ENCODE measurements at places on chromosomes 5 and 9.

GRCh38 chr9:108534741-108535140 lies 321.0 kb downstream of the ACTL7B start:
- DNase-seq: no peak

DNA sequence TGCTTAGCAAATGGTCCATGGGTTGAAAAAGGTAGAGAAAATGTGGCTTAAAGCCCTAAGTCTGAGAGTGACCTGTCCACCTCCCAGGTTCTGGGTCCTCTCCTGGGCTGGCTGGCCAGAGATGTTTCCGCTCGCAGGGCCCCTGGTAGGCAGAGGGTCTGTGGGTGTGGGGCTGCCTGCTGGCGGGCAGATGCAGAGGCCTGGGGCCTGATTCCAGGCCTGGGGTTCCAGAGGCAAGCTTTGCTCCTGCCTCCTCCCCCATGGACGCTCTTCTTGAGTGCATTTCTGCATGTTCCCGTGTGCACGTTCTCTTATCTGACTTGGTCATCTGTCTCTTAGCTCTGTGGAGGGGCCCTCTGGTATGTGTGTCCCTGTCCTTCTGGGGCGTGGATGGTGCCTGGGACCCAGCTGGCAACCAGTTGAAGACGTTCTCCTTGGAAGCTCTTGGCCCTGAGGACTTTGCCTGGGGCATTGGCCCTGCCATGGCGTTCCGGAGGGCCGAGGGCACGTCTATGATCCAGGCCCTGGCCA lies 3.8 kb downstream of the MIGA2 start:
- DNase-seq: no peak

DNA sequence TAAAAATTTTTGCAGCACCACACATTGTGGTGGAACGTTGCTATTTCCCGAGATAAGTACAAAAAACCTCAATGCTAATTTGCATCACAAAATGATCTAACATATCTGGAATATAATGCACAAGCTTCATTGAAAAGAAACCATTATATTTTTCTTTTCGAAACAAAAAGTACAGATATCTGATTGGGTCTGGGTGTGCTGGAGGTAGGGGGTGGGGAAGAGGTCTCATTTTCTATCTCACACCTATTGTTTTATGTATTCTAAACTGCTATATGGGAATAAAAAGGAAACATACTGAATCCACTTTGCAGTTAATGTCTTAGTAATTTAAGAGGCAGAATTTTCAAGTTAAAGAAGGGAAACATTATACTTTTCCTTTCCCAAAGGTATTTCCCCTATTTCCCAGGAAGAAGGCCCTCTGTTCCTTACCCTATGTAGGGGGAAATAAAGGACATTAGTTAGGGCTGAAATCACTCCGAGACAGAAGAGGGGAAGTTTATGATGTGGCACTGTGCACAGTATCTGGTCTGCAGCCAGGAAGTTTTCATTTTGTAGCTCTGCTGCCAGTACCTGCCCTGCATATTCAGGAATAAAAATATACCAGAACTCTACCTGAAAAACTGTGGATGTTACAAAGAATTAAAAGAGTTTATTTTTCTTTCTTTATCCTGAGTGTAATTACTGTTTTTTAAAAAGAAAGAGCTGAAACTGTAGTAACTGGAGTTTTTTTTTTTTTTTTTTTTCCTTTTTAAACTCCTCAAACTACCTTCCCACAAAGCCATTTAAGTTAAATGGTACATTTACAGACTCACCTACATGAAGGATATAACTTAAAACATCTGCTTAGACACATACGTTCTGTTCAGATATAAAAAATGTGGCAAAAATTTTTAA lies 7.4 kb downstream of the MEF2C start:
- DNase-seq: no peak

DNA sequence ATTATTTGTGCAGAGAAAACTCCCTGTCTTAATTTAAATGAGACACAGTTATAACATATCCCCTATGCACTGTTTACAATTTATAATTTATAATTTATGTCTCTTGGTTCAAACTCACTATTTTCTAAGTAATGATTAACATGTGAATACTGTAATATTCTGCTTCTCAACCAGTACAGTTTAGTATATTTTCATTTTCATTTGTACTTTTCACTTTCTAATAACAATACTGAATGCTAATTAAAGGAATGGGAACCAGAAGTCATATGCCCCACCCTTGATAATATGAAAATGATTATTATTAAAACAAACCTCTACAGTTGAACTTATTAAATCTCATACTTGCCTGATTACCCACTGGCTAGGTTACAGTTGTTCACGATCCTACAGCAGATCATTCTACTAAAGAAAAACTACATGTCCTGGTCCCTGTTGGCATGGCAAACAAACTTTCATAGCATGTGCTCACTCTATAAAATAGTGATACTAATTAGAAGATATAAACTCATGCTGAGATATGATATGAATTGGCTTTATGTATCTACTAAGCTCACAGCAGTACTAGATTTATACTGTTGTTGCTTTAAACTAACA lies 66.4 kb downstream of the POU5F2 start:
- no peak for DNase-seq
